Skeletal muscle cell (primary cell): ENCODE measurements at places on chromosomes 13 and 19.

- no peak for DNase-seq
Observed at GRCh38 chr19:48023011-48023410, 20.9 kb downstream of the CABP5 start.

- DNase-seq: no peak
Observed at GRCh38 chr13:113118261-113119021, 4.2 kb upstream of the F10 start.

DNA sequence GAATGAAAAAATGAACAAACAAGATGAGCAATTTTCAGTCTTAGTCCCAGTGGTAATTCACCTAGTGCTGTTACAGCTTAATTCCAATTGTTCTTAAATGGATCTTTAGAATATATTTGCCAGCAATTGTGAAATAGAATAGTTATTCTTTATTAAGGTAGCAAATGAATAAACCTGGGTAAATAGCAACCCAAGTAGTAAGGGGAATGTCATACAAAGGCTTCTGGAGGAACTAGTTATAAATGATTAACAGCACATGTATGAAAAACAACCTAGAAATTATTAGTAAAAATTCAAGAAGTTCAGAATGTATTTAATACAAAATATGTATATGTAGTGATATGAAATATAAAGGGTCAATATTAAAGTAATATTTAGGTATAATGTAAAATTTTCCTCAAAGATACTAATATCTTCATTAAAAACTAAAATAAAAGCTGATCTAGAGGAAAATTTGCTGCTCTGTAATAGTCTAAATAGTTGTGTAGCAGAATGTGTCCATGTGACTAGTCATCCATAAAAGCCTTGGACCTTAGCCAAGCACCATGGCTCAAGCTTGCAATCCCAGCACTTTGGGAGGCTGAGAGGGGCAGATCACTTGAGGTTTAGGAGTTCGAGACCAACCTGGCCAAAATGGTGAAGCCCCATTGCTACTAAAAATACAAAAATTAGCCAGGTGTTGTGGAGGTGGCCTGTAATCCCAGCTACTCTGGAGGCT is 535.9 kb upstream of the ATXN8OS start:
- DNase-seq: no peak

- DNase-seq: peak; percentile 28
Observed at GRCh38 chr13:44116562-44117332, 237.0 kb downstream of the LACC1 start.

GRCh38 chr19:616747-617526 is 16.4 kb downstream of the POLRMT start:
- no peak for DNase-seq

DNA sequence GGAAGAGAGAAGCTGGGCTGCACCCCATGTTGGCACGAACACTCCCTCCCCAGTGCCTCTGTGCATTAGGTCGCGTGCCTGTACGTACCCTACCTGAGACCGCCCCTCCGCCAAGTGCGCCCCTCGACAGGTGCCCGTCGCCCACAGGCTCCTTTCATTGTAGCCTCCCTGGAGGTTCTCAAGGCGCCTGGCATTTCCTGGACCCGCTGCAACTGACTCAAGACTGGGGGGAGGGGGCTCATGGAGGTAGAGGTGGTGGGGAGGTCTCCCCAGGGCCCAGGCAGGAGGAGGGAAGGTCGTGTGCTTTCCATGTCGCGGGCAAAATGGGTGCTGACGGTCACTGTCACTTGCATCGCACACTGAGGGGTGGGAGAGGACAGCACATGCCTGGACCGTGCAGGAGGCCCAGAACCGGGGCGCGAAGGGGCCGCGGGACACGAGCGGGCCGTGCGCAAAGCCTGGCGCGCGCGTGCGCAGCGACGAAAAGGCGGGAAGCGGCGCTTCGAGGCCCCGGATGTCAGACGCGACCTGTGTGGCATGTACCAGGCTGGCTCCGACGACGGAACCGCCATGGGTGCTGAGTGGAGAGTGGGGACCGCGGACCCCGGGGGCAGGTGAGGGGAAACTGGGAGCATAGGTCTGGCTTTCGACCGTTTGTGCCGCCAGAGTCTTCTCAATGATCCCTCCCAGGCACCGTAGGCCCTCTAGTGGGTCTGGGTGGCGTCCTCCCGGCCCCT is 16.5 kb downstream of the NFIX start:
- no peak for DNase-seq

DNA sequence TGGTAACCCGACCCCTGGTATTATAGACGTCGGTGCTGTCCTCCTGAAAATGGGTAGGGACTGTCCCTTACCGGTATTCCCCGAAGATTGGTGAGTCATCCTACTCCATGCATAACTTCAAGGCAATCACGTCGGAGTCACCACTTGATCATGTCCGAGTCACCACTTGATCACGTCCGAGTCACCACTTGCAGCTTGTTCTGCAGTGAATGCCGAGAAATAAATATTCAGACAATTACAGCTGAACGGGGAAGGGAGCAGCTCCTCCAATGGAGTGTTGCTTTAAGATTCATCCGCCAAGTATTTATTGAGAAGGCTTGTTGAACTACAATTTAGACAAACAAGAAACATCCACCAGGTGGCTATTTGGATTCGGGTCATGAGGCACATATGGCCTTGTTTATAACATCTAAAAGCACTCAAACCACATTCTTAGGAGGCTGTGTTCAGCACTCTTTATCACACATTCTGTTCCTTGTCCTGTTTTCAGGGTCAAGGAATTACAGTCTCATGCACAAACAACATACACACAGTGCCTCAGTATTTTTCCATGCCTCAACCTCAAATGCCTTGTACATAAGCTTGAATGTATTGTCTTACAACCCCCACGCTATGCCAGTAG is 43.1 kb downstream of the ZNF726 start:
- DNase-seq: peak; percentile 59

- no peak for DNase-seq
Observed at GRCh38 chr13:80386592-80386991, 45.7 kb upstream of the SPRY2 start.

- peak; percentile 13 for DNase-seq
Observed at GRCh38 chr13:26225896-26226617, 3.9 kb upstream of the RNF6 start.

DNA sequence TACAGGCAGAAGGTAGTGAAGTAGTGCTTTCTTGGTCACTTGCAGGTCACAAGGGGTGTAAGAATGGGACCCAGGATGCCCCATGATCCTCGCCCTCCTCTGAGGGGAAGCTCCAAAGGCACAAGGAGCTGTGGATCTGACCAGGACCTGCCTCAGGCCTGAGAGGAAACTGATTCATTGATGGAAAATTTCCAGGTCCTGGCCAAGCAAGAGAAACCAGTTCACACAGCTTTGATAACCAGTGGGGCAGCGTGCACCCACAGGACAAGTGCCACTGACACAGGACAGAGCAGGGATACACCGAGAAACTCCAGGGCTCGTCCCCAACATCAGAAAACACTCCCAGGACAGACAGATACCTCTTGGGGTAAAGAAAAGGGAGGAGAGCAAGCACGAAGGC is 177.1 kb downstream of the RBM26 start:
- DNase-seq: no peak

DNA sequence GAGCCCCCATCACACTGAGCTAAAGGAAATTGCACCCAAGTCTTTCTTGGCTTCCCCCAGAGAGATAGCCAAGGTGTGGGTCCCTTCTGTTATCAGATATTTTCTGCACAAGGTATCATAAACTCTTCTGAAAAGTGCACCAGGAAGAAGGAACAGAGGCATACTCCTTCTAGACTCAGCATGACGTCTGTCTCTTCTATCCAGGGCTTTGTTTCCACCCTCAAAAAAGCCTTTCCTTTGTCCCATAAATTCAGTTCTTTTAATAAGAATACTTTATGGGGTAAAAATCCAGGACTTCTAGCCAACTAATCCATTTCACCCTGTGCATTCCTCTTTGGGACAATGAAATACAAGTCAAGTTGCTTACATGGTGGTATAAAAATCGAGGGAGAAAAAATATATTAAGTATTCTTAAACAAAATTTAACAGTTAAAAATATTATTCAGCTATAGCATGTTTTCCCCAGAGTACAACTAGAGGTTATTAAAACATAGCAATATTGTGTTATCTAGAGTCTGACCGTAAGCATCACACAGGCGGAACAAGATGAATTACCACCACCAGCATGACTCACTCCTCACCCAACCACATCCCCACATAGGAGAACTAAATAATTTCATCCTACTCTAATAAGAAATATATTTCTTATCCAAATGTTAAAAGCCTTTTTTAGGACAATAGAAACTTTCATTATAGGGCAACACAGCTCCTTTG is 79.9 kb upstream of the GPC6 start:
- peak; percentile 66 for DNase-seq

DNA sequence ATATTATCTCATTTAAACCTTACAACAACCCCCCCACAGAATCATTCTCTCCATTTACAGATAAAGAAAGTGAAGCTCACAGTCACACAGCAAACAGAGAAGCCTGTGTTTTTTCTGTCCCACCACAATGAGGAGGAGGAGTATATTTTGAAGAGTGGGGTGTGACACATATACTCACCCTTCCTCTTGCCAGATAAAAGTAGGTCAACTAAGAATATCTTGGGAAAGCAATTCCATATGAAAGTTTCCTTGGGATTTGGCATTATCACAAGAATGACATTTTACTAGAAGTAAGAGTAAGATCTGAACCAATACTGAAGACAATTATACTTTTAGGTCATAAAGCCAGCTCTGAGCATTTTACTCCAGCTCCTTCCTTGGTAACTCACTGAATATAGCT is 287.5 kb upstream of the HTR2A start:
- no peak for DNase-seq

DNA sequence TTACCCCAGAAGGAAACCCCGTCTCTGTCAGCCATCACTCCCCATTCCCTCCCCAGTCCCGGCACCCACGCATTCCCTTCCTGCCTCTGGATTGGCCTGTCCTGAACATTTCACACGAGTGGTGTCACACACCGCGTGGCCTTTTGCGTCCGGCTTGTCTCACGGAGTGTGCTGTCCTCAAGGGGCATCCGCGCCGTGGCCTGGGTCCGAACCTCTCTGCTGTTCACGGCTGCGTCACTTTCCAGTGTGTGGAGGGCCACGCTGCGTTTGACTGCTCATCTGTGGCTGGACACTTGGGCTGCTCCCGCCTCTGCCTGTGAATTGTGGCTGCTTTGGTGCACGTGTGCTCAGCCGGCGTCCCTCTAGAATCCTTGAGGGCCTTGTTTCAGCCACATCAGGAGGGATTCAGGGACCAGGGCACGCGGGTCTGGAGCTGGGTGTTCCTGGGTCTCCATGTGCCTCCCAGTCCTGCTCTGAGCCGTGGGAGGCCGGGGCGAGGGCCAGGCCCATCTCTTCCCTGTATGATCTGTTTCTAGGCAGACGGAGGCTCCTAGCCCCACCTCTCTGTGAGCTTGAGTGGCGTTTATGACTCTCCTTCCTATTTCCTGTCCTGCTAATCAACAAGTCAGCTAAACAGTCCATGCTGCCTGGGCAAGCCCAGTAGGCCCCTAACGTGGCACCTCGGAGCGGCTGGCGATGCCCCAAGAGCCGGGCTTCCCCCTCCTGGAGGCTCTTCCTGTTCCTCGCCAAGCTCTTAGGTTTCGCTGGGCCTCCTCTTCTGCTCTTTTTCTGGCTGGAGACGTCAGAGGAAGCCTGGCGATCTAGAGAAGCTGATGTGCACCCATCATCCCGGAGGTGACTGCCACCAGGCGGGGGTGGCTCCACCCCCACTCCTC is 8.1 kb downstream of the STK11 start:
- DNase-seq: peak; percentile 65

DNA sequence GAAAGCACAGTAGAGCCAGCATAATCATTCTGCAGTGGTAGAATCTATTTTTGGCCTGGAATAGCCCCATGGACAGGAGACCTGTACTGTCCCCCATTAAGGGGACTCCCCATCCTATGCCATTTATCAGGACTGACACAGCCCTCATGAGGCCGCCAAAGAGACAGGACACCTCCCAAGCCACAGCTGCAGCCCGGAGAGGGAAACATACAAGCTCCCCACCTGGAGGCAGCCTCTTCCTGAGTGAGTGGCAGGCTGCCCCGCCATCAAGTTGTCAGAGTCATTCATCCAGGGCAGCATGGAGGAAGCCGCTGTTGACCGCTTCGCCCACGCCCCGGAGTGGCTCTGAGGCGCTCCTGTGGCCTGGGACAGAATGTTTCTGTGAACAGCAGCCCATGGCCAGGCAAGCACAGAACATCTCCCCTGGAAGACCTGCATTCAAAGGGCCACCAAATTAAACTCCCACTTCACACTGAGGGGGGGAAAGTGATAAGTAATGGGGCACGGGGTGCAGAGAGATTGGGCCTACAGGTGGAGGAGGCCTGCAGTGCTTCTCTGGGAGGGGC is 111.3 kb downstream of the ZDHHC20 start:
- no peak for DNase-seq

DNA sequence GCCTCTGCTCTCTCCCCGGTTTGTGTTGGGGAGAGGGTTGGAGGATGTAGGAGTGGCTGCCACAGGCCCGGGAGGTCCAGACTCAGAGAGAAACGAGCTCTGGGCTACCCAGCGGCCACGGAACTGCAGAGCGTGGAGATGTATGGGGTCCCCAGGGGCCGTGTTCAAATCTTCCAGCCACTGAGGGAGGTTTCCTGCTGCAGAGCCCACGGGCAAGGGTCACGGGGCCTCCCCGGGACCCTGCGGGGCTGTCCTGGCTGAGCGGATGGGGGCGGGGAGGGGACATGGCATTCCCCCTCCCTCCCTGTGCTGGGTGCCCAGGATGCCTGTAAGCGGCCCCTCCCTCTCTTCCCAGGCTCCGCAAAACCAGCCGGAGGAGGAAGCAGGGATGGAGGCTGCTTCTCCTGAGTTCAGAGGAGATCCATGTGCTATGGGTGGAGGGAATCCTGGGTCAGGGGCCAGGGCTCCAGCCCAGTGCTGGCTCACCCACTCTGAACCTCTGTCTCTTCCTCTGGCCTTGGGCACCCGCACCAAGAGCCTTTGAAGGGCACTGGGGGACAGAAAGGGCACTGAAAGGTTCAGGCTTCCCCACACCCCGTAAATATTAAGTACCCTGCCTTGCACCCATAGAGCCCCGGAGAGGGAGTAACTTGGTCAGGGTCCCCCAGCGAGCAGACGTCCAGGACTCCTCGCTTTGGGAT is 22.6 kb downstream of the SMIM24 start:
- DNase-seq: no peak

DNA sequence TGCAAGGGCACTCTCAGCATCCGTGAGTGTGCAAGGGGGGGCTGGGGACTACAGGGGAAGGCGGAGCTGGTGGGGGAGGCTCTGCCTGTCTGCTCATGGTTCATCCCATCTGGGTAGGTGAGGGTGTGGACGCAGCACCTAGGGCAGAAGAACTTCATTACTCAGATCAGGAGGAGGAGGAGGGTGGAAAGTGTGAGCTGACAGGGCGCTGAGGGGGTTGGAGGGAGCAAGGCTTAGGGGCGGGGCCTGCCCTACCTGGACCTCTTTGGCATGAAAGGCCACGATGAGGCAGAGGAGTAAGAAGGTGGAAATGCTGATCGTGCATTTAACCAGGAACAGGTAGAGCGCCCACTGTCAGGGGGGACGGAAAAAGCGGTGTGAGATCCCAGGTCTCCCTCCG is 4.5 kb downstream of the KCNN4 start:
- DNase-seq: no peak

- no peak for DNase-seq
Observed at GRCh38 chr13:32647926-32648325, 61.7 kb downstream of the PDS5B start.

- peak; percentile 79 for DNase-seq
Observed at GRCh38 chr19:3669947-3670795, 30.1 kb downstream of the PIP5K1C start.

GRCh38 chr19:46710687-46711086 is 6.2 kb downstream of the PRKD2 start:
- no peak for DNase-seq

GRCh38 chr19:55598034-55598433 is 1.3 kb downstream of the FIZ1 start:
- no peak for DNase-seq

- no peak for DNase-seq
Observed at GRCh38 chr13:110812121-110812868, 98.8 kb downstream of the ING1 start.

GRCh38 chr13:45178349-45179162 is 22.3 kb downstream of the KCTD4 start:
- DNase-seq: peak; percentile 86
